CD14-positive monocyte (primary cell): ENCODE measurements at places on chromosomes 5 and 9. TPM values are rescaled to one million over a fixed set of nuclear protein-coding genes. Genes with fewer than 3 reads are reported as not detected.

DNA sequence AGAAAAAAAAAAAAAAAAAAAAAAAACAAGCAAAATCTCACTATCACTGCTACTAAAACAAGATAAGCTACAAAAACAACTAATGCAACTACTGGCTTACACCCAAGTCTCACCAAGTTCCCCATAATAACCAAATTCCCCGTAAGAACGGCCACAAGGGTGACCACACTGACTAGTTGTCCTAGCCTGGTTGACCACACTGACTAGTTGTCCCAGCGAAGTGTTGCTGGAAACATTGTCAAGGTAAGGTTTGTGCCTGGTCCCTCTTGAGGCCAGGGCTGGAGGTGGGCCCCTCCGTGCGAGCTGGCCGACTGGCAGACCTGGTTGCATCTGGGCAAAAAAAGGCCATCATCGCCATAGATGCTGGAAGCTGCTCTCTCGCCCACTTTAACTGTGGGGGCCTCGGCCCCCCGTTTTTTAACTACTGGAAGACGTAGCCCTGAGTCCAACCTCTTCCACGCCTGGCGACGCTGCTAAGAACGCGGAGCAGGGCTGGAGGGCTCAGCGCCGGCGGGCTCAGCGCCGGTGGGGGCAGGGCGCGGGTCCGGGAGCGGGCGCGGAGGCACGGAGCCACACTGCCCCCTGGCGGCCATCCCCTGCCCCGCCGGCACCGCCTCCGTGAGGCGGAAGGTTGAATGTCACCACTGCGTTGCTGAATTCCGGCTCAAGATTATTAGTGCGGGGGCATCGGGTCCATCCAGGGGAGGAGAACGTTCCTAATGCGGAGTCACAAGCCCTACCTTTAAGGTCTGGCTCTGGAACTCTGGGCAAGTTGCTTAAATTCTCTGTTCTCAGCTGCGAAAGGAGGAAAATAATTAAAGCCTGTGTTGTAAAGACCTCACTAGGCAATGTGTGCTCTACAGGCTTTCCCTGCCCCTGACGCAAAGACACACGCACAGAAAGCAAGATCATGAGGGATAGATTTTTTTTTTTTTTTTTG, 84.0 kb downstream of the HSD17B3 start:
- peak; percentile 48 for DNase-seq
- H3K27ac ChIP-seq: no peak overlapping the region
- H3K4me1 ChIP-seq: peaks cover 26% of the 10 kb centered on the region
- no peaks in the 10 kb centered on the region for H3K36me3 ChIP-seq

GRCh38 chr9:38133595-38133994, 64.6 kb upstream of the SHB start:
- peaks cover 4% of the 10 kb centered on the region for H3K27me3 ChIP-seq
- H3K4me1 ChIP-seq: no peaks in the 10 kb centered on the region
- H3K27ac ChIP-seq: no peak overlapping the region
- H3K36me3 ChIP-seq: no peaks in the 10 kb centered on the region
- no peak for DNase-seq

- no peaks in the 10 kb centered on the region for H3K27me3 ChIP-seq
- no peak overlapping the region for H3K4me3 ChIP-seq
- no peaks in the 10 kb centered on the region for H3K4me1 ChIP-seq
- H3K36me3 ChIP-seq: no peaks in the 10 kb centered on the region
These were observed 7.7 kb upstream of the ABO start for GRCh38 chr9:133282464-133283238.

GRCh38 chr5:32585446-32586275, at the start of gene SUB1:
Gene SUB1 (plus strand): TSS chr5:32585557. CDS start chr5:32588513, 2,956 bp downstream.
- DNase-seq: peak; percentile 93
- H3K27me3 ChIP-seq: no peaks in the 10 kb centered on the region
- peaks cover 12% of the 10 kb centered on the region for H3K36me3 ChIP-seq
- H3K27ac ChIP-seq: peak within 1 kb of the TSS; percentile 98

DNA sequence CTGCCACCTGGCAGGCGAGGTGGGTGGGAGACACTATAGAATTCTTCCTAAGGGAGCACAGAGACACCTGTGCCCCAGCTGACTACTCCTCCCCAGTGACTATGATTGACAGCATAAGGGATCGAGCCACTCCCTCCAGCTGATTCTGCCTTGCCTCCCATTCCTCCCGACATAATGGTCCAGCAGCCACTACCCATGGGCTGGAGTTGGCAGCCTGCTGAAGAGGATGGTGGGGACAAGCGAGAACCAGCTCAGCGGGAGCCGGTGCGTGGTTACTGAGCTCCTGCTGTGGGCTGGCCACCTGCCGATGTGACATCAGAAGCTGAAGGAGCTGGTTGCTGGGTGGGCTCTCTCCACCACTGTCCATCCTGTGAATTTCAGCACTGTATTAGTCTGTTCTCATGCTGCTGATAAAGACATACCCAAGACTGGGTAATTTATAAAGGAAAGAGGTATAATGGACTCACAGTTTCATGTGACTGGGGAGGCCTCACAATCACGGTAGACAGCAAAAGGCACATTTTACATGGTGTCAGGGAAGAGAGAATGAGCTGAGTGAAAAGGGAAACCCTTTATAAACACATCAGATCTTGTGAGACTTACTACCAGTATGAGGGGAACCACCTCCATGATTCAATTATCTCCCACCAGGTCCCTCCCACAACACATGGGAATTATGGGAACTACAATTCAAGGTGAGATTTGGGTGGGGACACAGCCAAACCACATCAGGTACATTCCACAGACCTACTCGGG, 12.1 kb upstream of the NCS1 start:
- no peak overlapping the region for H3K4me3 ChIP-seq
- DNase-seq: no peak
- H3K36me3 ChIP-seq: no peaks in the 10 kb centered on the region
- H3K4me1 ChIP-seq: no peaks in the 10 kb centered on the region

GRCh38 chr5:5387192-5387591, 35.3 kb upstream of the ICE1 start:
- no peak overlapping the region for H3K4me3 ChIP-seq
- DNase-seq: no peak
- no peaks in the 10 kb centered on the region for H3K27me3 ChIP-seq
- H3K36me3 ChIP-seq: no peaks in the 10 kb centered on the region
- H3K4me1 ChIP-seq: no peaks in the 10 kb centered on the region

DNA sequence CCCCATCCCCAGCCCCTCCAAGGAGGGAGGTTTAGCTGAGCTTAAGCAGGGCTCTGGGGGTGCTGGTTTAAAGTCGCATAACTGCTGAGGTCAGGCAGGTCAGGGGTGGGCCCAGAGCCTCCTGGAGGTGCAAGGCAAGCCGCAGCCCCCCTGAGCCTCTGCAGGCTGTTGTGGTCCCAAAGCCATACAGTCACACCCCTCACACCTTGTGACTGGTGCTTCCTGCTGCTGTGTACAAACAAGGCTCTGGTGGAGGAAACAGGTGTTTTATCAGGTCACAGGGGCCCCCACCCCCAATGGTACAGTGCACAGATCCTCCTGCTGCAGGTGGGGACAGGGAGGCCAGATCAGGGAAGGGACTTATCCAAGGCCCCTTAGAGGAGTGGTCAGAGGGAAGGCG, 8.0 kb downstream of the TCF7 start:
- H3K4me1 ChIP-seq: no peaks in the 10 kb centered on the region
- no peak for DNase-seq
- H3K27me3 ChIP-seq: peaks cover under 1% of the 10 kb centered on the region
- H3K36me3 ChIP-seq: no peaks in the 10 kb centered on the region

DNA sequence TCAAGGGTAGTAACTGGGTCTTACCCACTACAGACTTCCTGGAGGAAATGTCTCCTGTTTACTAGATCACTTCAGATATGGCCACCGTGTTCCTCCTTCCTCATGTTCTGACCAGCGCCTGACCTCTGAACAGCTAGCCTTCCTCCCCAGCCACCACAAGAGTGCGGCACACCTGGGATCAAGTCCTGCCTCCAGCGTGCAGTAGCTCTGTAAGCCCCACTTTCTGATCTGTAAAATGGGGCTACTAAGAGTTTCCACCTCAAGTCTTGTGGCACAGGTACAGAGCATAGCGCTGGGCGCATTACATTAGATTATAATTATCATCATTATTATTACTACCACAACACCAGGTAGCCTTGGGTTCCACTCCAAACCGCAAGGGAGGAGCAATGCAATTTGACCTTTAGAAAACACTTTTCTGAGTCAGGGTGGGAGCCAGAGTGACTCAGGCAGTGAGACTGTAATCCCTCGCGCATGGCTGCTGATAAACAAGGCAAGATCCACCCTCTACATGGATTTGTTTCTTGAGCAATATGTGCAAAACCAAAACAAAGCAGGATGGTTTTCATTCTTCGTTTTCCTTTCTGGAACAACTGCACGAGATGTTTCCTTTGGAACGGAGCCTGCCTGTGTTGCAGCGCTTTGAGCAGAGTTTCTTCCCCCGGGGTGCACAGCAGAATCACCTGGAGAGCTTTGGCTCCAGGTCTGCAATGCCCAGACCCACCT, 65.0 kb upstream of the ANGPTL2 start:
- DNase-seq: no peak
- no peak overlapping the region for H3K27ac ChIP-seq
- H3K4me3 ChIP-seq: no peak overlapping the region
- H3K36me3 ChIP-seq: no peaks in the 10 kb centered on the region
- no peaks in the 10 kb centered on the region for H3K4me1 ChIP-seq

- H3K27ac ChIP-seq: peak overlapping the region; percentile 71
- DNase-seq: peak; percentile 53
- H3K4me3 ChIP-seq: no peak overlapping the region
- H3K36me3 ChIP-seq: no peaks in the 10 kb centered on the region
- H3K4me1 ChIP-seq: peaks cover 23% of the 10 kb centered on the region
These were observed 10.4 kb upstream of the PTGES start for GRCh38 chr9:129762985-129763926.

The HRCT1 gene
- polyA plus RNA-seq: not detected

The LRRC70 gene
- polyA plus RNA-seq: 0.86 and 2.4 TPM in 2 replicates

The C9orf43 gene
- not detected for polyA plus RNA-seq
